Astrocyte of the hippocampus (primary cell): ENCODE measurements at places on chromosomes 11 and 22.
A peak's percentile ranks its signal among the peaks of the same experiment; 100 is the strongest.

- peak; percentile 61 for DNase-seq
Measured at GRCh38 chr11:43359422-43359818, 700 bp downstream of the TTC17 start.

DNA sequence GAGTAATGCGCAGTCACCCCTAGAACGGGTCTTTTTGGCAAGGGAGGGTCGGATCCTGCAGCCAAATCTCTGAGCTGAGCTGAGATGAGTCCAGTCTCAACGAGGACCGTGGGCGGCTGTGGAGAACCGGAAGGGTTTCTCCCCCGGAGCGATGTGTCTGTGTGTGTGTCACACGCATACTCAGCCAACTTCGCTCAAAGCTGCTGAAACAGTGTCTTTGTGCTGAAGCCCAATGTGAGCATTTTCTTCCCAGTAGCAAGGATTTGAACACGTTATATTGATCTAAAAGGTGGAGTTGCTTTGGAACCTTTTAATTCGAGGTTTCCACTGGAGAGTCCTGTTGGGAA, 1.4 kb upstream of the CELSR1 start:
- peak; percentile 63 for DNase-seq

DNA sequence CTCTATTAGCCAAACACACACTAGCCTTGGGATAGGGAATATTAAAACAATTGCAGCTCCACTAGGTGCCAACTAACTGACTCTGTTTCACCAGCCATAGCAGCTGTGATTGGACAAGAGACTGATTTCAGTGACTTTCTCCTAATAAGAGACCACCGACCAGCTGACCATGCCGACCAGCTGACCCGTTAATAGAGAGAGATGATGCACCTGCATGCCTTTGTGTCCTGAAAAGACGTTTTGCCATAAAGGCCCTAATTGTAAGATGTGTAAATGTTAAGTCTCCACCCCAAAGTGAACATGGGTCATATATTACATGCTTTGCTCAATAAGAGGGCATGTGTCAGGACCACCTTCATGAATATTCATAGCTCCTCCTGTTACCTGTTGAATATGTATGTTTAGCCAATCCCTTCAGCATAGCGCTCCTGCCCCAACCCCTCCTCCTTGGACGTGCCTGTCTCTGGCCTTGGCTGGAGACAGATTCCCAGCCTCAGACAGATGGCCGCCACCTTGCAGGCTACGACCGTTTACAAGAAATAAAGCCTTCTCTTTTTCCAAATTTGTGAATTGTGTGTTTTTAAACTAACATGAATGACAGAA, 1.3 kb upstream of the NADSYN1 start:
- DNase-seq: no peak

GRCh38 chr11:78957476-78958245, 383.0 kb upstream of the NARS2 start:
- DNase-seq: peak; percentile 47

- peak; percentile 60 for DNase-seq
Measured at GRCh38 chr11:66976028-66976467, 944 bp downstream of the C11orf86 start.

DNA sequence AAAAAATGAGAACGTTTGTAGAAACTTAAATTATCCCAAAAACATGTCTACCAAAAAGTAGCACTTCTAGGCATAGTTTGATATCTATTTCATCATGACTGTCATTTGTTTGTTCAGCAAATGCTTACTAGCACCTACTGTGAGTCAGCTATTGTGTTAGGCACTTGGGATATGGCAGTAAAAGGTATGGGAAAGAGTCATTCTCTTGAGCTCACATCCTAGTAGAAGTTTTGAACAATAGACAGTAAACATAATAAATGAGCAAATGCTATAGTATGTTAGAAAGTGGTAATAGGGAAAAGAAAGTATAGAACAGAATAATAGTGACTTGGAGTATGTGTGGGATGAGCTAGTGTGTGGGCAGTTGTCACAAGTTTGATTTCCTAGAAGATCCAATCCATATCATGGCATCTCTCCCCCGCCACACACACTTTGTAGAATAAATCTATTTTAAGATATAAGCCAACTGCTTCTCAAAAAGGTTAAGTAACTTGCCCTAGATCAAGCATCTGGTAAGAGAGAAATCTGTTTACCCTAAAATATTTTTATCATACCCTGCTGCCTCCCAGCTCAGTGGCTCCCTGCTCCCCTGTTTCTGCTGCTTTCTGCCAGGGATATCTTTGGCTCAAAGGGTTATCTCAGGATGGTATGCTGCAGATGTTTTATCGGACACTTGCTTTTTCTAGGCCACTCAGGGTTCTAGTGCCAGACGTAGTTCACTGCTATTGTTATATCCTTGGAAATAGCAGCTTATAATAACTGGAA, 129.7 kb downstream of the NCAM1 start:
- DNase-seq: no peak

DNA sequence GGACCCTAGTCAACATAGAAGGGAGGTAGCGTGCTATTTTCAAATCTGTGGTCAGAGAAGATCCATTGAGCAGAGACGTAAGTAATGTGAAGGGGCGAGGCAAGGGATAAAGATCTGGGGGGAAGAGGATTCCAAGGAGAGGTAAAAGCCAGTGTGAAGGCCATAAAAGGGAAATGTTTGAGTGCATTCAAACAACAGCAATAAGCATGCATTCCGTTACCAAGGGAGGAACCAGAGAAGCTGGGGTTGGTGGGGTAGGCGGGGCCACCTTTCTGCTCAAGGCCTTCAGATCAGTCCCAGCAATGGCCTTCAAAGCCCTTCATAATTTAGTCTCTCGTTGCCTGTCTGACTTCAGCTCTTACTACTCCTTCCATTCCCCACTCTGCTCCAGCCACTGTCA, 18.4 kb upstream of the SMPD1 start:
- no peak for DNase-seq

- no peak for DNase-seq
Measured at GRCh38 chr11:75249704-75250103, 9.1 kb downstream of the TPBGL start.
